ENCODE measurements at places on chromosomes 13 and 19.

DNA sequence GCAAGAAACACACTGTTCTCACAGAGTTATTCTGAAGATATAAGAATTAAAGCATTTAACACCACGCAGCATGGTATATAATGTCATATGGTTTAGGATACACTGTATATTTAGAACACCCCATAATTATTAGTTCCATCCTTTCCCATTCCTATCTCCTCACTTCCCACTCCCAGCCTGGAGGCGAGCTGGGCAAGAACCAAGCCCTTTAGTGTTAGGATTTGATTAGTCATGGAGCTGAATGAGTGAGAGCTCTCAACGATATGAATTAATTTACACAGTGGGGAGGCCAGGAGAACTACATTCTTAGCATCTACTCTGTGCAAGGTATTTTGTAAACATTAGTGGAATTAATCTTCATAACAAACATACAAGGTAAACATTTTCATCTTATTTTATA, 934.3 kb downstream of the DIAPH3 start:
- DNase-seq = no peak

- no peak for DNase-seq
Observed at GRCh38 chr19:12581100-12581499, 29.5 kb downstream of the ZNF490 start.

DNA sequence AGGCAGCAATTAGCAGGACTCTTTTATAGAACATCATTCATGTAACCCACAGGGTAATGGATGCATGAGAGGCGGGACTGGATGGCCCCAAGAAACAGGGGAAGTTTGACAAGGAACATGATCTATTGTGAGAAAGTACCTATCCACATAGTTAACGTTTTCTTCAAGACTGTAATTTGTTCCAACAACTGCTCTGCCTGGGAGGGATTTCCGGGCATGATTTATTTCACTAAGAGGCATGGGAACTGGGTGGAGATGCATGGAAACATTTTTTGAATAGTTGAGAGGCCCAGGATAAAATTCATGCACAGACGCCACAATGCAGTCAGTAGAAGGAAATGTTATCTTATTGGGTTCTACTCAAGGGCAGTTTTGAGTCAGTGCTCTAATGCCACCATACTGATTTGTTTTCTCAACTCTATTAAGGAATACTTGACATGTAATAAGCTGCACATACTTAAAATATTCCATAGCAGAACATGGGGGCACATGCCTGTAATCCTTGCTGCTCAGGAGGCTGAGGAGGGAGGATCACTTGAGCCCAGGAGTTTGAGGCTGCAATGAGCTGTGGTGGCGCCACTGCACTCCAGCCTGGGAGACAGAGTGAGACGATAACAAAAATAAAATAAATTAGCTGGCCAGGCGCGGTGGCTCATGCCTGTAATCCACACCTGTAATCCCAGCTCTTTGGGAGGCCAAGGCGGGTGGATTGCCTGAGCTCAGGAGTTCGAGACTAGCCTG, 9.9 kb upstream of the ATG4D start:
- no peak for DNase-seq

DNA sequence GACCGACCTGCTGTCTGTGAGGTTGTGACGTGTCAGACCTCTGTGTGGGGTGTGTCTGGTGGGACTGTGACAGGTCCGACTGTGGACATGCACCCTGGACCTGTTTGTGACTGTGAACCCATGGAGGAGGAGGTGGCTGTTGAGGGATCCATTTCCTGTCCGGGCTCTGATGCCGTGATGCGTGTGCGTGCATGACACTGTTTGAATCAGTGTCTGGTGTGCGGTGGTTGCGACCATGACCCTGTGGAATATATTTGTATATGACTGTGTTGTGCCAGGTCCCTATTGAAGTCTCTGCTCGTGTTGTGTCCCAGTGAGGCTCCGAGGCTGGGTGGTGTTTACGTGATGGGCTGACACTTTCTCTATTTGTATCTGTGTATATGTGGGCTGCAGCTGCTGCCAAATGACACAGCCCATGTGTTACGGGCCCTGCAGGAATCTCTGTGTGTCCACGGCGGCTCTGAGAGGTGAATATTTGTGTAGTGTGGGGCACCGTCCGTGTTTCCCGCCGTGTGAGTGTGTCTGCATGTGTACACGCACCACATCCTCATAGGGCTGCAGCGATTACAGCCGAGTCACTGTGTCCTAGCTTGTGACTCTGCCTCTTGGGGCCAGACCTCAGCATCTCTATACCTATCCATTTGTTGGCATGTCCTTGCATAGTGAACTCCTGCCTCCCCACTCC, 18.3 kb downstream of the CCDC97 start:
- DNase-seq = no peak

GRCh38 chr13:59914556-59914955, 249.2 kb downstream of the DIAPH3 start:
- DNase-seq = no peak

DNA sequence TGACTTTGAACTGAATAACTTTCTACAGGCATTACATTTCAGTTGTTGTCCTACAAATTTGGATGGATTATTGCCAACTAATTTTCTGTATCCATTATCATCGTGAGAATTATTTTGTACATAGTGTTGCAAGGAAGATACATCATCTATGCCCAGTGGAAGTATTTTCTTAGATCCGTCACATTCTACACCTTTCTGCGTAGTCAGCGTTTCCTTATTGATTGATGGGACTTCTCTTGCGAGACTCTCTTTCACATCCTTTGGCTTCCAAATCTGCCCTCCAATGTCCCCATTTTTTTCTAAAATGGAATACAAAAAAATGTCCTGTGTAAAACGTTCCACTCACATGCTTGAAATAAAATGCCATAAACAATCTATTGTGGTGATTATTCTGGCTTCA, 9.2 kb downstream of the ZIM3 start:
- no peak for DNase-seq

GRCh38 chr19:49497047-49497788, 984 bp downstream of the RPS11 start:
- no peak for DNase-seq

- no peak for DNase-seq
Observed at GRCh38 chr19:2048104-2048958, 2.7 kb downstream of the MKNK2 start.

Data from amygdala (tissue), 56 donors.